ENCODE measurements at places on chromosomes 12 and 14.
A peak's percentile ranks its signal among the peaks of the same experiment; 100 is the strongest.

DNA sequence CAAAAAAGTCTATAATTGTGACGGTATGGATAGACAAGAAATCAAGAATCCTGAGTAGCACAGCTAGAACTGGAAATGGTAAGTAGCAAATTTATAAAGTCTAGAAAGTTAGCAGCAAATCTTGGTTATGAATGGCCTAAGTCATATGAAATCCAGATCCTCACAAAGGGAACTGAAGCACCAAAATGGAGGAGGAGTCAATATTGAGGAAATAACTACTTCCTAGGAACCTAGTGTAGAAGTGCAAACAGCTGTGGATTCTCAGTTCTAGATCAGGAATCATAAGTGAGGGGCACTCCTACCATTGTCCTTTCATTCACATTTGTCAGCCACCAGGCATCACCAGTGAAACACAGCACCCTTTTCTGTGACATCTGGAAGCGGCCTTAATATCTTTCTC lies 202.2 kb upstream of the DCN start:
- DNase-seq = no peak

DNA sequence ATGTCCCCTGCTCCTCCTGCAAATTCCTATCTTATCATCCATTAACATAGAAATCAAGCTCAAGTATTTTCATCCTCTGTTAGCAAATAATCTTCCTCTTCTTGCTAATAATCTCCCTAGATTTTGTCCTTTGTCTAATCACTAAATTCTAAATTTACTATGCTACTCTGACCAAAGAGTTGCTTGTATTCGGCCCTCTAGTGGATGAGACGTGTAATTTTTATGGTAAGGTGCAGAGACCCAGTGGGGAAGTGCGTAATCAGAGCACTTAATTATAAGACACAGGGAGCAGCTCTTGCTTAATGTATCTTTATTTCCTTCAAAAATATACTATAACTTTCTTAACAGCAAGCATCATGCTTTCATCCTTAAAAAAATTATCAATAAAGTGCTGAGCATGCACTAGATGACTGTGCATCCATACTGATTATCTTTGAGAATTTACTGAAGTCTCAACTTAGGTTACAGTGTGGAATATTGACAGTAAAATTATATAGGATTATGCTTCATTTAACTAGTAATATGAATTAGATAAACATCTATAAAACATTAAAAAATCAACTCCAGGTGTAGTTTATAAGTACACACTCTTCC lies 212.6 kb downstream of the SLC16A7 start:
- no peak for DNase-seq

DNA sequence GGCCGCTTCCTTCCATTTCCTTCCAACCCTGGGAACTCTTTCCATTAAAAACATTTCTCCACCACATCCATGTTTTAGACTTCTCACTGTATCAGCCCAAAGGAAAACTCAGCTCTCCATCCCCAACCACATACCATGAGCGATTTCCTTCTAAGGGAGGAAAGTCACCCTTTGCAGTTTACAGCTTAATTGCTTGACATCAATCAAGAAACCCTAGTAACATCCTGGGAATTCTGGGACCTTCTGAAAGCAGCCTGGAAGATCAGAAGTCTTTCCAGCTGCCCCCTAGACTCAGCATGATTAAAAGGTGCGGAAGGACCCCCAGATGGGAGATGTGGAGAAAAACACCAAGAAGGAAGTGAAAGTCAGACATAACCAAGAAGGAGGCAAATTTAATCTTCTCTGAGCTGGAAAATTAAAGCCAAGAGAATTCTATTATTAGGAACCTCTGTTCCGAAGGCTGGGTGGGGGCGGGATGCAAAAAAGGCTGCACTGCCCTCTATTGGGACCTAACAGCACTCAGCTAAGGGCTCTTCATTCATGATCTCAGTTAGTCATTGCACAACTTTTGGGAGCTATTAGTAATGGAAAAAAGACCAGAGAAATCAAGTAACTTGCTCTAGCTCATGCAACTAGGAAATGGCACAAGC lies 73.3 kb upstream of the PLXNC1 start:
- no peak for DNase-seq

DNA sequence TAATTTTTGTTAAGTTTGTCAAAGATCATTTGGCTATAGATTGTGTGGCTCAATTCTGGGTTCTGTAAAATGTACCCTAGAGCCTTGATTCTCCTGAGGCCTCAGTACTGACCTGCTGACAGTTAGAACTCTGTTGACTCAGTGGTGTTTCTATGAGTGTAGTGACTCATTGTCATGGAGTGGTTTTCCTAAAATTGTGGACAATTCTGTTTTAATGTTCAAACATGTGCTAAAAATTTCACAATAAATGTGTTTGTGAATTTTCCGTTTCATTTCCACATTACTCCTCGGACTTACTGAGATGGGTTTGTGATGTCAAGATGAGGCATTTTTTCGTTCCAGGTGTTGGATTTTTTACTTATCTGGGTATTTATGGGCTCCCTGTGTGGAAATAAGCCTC lies 695.9 kb downstream of the TMEM121 start:
- no peak for DNase-seq

DNA sequence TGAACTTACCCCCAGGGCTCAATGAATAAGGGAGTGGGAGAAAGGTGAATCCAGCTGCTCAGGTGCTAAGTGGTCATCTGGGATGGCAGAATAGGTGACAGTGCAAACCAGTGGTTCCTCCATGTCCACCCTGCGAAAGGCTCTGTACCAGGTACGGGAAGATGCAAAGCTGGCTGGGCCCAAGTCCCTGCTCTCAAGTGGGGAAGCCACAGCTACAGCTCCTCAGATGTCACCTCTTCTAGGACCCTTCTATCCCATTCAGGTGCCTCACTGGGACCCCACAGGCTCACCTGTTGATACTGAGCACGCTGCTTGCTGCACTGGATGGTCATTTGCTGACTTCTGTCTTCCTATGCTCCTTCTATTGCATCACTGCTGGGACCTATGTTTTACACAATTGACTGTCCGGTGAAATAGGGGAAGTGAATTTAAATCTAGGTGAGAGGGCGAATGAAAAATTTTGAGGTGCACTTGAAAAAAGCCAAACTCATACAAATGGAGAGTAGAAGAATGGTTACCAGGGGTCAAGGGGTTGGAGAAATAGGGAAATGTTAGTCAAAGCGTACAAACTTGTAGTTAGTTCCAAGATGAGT lies 20.3 kb upstream of the PPP4R4 start:
- DNase-seq = no peak

DNA sequence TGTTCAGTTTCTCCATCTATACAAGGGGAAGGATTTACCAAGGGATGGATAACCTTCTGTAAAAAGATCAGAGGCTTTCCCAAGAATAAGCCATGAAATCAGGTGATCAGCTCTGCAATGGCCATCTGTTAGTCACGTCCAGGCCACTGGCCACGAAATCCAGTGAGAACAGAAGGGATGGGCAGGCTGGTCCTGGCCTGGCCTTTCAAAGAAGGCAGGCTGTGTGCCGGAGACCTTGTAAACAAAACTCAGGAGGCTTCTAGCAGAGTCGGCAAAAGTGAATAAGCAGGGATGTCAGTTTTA lies 68.5 kb downstream of the RNF34 start:
- DNase-seq = no peak

DNA sequence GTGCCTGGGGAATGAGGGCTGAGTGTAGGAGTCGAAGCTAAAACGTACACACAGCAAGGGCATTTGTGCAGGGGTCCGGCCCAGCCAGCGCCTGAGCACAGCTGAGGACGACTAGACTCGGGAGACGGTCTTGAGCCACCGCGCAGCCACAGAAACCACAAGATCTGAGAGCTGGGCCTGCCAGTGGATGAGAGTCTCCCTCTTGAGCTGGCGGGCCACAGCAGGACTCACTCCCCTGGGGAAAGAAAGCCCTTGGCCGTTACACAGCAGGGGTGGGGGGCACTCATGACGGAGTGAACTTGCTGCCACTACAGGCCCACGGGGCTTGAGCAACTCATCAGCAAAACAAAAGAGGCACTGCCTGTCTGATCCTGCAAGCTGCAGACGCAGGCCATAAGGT lies 23.0 kb downstream of the STX2 start:
- DNase-seq = no peak

- no peak for DNase-seq
Measured at GRCh38 chr12:57887631-57888408, 41.3 kb upstream of the CTDSP2 start.

DNA sequence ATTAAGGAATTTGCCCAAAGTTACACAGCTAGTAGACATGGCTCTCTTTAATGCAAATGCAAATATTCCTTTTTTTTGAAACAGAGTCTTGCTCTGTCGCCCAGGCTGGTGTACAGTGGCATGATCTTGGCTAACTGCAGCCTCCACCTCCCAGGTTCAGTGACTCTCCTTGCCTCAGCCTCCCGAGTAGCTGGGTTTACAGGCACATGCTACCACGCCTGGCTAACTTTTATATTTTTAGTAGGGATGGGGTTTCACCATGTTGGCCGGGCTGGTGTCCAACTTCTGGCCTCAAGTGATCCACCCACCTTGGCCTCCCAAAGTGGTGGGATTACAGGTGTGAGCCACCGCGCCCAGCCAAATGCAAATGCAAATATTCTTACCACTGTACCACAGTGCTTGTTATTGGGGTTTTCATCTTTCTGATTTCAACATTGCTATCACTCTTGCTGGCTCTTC lies 24.5 kb upstream of the HIGD1C start:
- no peak for DNase-seq

- DNase-seq = no peak
Measured at GRCh38 chr14:97719931-97720330, 922.7 kb downstream of the VRK1 start.

- DNase-seq = peak; percentile 38
Measured at GRCh38 chr12:52279422-52280318, 5.2 kb downstream of the KRT86 start.

DNA sequence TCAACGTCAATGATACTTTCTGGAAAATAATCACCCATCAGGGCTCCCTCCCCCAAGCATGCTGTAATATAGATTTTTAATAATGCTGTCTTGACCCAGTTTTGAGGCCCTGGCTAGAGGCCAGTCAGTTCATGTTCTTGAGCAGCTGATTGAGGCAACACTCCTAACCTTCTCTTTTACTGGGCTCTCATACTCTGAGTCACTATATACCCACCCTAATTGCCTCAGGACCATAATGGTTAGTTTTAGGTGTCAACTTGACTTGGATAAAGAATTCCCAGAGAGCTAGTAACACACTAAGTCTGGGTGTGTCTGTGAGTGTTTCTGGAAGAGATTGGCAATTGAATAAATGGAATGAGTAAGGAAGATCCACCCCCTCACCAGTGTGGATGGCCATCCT lies 527.0 kb upstream of the ATP2B1 start:
- no peak for DNase-seq

- no peak for DNase-seq
Measured at GRCh38 chr12:1034751-1035457, 43.9 kb downstream of the ERC1 start.

DNA sequence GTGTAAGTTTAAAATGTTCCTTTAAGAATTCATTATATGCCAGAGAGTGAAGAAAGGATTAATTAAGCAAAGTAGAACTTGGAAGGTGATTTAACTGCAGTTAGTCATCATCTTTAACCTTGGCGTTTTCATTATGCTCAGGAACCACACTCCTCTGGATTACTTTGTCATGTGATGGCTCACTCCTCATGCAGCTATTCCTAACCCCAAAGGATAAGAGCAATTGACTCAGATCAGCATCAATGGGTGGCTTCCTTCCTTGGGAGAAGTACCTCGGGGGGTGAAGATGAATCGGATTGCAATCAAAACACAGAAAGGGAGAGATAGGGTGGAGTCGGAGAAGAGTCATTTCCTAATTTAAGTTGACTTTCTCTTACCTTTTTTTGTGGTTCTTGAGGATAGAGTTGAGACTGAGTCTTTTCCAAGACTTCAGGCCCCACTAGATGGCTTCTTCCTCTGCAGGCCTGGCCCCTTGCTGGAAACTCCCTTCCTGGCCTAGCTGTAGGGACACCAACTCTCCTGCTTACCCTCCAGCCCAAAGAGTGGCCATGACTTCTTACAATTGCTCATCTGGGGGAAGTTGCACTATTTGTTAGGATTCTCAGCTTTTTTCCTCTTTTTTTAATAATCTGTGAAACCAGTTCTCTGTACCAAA lies 238.6 kb upstream of the DDHD1 start:
- no peak for DNase-seq

DNA sequence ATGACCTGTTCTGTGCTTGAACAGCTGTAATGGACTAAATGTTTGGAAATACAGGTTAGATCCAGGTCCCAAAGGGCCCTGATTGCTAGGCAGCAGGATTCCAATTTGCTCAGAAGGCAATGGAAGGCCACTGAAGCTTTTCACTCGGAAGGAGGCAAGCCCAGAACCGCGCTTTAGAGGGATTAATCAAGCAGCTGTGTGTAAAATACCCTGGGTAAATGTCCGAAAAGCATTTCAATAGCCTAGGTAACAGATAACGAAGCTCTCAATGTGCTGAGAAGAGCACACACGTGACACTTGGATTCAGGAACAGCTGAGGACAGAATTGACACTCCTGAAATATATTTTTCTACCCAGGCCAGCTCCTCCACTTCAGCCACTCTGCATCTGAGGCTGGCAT lies 436.1 kb downstream of the TMEM132D start:
- DNase-seq = no peak

- no peak for DNase-seq
Measured at GRCh38 chr14:72686101-72686500, 207.8 kb downstream of the DPF3 start.

GRCh38 chr12:46303039-46303666 lies 34.3 kb upstream of the SLC38A1 start:
- DNase-seq = peak; percentile 84

DNA sequence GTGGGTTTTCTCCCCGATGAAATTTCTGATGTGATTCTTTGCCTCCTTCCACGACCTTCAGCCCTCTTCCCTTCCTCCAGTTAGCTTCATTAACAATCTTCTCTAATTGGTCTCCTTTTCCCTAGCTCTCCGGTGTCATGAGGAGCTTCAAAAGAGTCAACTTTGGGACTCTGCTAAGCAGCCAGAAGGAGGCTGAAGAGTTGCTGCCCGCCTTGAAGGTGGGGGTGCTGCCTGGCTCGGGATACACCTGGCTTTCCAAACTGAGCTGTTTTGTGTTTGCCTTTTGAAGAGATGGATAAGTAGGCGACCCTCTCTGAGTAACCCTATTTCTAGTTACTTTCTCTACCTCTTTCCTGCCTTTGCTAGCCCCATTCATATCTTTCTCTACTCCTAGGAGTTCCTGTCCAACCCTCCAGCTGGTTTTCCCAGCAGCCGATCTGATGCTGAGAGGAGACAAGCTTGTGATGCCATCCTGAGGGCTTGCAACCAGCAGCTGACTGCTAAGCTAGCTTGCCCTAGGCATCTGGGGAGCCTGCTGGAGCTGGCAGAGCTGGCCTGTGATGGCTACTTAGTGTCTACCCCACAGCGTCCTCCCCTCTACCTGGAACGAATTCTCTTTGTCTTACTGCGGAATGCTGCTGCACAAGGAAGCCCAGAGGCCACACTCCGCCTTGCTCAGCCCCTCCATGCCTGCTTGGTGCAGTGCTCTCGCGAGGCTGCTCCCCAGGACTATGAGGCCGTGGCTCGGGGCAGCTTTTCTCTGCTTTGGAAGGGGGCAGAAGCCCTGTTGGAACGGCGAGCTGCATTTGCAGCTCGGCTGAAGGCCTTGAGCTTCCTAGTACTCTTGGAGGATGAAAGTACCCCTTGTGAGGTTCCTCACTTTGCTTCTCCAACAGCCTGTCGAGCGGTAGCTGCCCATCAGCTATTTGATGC lies 797 bp downstream of the ESPL1 start:
- DNase-seq = no peak

GRCh38 chr14:97224016-97224415 lies 426.8 kb downstream of the VRK1 start:
- no peak for DNase-seq

All from CD8-positive, alpha-beta T cell (primary cell).